ENCODE measurements at places on chromosomes 6 and 20. TPM values are rescaled to one million over a fixed set of nuclear protein-coding genes. Genes with fewer than 3 reads are reported as not detected.

Gene ENPP5
- 0.17 TPM for total RNA-seq

Gene DEFB128
- total RNA-seq, result not detected

Gene TLDC2
- total RNA-seq, result 0.15 TPM

Gene DBNDD2
- total RNA-seq, result 2.6 TPM

Gene ARMC12
- total RNA-seq, result 1.2 TPM

Gene TFAP2A
- under 0.01 TPM for total RNA-seq

Gene HUS1B
- 0.99 TPM for total RNA-seq

Gene TRDN
- total RNA-seq, result not detected

Gene ZBTB12
- 9.8 TPM for total RNA-seq

Gene BPIFA1
- not detected for total RNA-seq

Gene CST1
- 0.50 TPM for total RNA-seq

Gene FLOT1
- total RNA-seq, result 122 TPM

Gene CDSN
- total RNA-seq, result not detected

Gene MICAL1
- 72.6 TPM for total RNA-seq

Gene FAM83C
- total RNA-seq, result not detected

Gene PTGIS
- 255 TPM for total RNA-seq

Gene GRIK2
- not detected for total RNA-seq

Gene MOXD1
- total RNA-seq, result 118 TPM

Gene BTNL2
- not detected for total RNA-seq

Gene XKR7
- total RNA-seq, result under 0.01 TPM

Gene FAM210B
- 63.2 TPM for total RNA-seq

Gene SLC17A1
- not detected for total RNA-seq

Gene STXBP5
- 60.7 TPM for total RNA-seq

Gene KCNQ5
- 0.87 TPM for total RNA-seq

Data from smooth muscle cell of trachea (primary cell).